ENCODE measurements at places on chromosomes 4 and X. TPM values are rescaled to one million over a fixed set of nuclear protein-coding genes. Genes with fewer than 3 reads are reported as not detected.

DNA sequence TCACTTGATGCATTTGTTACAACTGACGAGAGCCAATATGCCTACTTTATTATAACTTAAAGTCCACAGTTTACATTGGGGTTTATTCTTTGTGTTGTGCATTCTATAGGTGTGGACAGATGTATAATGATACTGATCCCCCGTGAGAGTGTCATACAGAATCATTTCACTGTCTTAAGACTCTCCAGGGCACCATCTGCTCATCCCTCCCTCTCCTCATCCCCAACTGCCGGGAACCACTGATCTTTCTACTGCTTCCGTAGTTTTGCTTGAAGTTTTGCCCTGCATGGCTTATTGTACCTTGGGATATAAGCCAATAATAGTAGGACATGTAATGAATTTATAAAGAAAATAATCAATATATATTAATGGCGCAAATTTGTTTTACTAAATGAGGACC, 137.8 kb upstream of the MSX1 start:
- no peak for DNase-seq

DNA sequence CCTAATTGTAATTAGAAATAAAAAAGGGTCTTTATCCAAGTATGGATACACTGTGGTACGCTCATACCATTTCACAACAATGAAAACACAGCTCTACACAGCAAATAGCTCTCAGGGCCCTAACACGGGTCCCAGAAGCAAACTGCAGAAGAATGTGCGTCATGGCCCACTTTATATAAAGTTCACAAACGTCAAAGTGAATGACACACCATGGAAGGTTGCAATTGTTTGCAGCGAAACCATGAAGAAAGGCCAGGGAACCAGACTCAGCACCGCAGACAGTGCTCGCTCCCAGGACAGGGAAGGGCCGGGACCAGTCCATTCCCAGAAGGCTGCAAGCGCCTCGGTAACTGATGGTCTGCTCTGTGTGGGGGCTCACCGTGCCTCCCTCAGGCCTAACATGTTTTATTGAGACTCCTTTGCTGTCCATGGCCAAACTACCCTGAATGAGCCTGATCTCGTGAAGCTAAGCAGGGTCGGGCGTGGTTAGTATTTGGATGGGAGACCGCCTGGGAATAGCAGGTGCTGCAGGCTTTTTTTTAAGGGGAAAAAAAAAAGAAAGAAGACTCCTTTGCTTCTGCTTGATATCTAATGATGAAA, 47.8 kb downstream of the ACOX3 start:
- DNase-seq: no peak

GRCh38 chr4:31545755-31546154, 825.6 kb downstream of the PCDH7 start:
- no peak for DNase-seq

- no peak for DNase-seq
Observed at GRCh38 chr4:19301527-19301926, 950.2 kb upstream of the SLIT2 start.

DNA sequence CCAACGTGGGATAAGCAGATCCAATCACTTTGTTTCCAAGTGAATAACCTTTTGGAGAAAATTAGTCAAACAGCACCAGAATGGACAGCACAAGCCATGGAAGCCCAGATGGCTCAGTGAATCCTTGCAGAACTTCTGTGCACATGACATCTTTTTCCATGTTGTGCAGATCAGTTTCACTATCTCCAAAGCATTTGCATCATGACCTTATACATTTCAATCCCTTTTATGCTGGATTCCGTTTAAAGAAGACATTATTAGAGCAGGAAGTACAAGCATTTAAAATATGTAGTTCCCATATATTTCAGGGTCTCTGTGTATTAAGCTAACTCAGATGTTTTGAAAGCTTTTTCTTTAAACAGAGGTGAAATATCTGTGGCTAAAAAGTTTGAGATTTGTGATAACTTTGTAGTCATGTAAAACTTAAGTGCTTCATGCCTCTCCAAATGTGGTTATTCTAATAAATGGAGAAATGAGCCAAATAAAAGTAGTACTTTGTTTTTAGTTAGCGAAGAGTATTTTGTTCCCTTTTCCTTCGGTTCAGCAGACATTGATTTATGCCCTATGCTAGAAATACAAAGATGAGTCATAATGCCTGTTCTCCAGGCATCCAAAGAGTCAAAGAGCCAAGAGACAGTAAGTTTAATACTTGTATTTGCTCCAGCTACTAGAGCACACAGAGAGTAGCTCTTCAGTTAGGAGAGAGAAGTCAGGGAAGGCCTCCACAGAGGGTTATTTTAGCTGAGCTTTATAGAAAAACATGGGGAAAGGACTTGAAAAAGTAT, 39.0 kb downstream of the PLAC8 start:
- DNase-seq: no peak

- no peak for DNase-seq
Observed at GRCh38 chr4:153010146-153010545, 74.0 kb downstream of the FHDC1 start.

DNA sequence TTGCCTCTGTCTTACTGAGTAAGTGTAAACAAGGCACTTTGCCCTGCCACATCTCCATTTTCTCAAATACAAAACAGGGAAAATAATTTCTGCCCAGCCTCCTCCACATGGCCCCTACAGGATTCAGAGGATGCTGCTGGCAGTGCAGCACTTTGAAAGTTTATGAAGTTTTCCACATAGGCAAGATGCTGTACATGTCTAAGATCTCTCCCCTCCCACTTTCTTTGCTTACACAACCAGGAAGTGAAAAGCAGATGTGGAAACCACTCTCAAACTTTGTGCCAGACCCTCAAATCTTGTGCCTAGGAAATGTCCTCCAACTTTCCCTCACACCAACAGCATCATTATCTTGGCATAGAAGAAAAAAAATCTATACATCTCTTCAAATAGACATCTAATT, 257.0 kb upstream of the LDB2 start:
- DNase-seq: no peak

GRCh38 chr4:44629280-44629866, 22.1 kb downstream of the YIPF7 start:
- peak; percentile 43 for DNase-seq

- peak; percentile 42 for DNase-seq
Observed at GRCh38 chrX:7119950-7120877, 27.3 kb upstream of the STS start.

DNA sequence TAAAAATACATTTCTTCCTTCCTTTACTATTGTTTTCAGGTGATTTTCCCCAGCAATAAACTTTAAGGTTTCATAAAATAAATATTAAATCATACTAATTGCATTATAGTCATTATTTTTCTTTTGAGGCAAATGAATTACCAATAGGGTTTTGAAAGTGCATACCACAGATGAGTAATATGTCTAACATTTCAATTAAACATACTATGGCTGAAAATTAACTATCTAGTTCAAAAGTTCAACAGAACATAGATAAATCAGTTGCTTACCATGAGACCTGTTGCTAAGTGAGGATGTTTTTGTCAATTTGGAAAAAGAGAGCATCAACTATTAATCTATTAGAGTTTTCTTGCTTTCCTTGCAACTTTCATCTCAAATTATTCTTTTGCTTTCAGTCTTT, 35.0 kb downstream of the NPY5R start:
- no peak for DNase-seq

- DNase-seq: no peak
Observed at GRCh38 chr4:177596035-177596434, 153.8 kb upstream of the AGA start.

DNA sequence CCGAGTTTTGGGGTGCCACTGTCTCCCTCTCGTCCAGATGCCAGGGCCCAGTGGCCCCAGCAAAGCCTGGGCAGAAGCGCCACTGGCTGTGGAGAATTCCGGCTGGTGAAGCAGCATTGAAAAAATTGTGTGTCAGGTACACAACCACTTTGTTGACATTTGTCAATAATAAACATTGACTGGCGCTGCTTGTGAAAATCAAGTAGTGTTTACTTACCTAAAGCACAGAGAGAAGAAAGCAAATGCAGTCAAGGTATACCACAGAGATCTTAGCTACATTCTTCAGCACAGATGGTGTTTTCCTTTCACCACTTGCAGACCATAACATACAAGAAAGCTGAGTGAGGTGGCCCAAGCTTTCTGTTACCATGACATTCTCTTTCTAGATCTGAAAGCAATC, 14.5 kb upstream of the SLC7A11 start:
- no peak for DNase-seq

GRCh38 chr4:164779811-164780216, 25.9 kb downstream of the SMIM31 start:
- DNase-seq: no peak

DNA sequence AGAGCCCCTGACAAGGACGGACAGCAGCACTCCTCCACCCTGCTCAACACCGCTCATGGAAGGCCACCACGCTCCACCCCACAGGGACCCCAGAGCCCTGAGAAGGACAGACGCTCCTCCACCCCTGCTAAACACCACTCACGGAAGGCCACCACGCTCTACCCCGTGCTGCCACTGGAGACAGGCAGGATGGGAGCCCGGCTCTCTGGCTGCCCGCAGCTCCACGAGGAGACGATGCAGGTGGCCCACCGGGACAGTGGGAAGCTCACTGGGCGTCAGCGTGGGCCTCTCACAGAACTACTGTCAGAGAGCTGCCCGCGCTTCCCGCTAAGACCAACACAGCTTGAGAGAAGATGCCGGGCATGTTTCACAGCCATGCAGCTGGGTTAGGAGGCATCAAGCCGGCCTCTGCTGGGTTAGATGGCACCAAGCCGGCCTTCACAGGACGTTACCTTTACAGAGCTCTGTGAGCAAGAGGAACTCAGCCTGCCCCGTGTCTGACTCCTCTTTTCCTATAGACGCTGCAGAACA, 20.8 kb downstream of the GAK start:
- DNase-seq: no peak

- DNase-seq: peak; percentile 36
Observed at GRCh38 chr4:69617083-69617694, 22.3 kb downstream of the UGT2A2 start.

GRCh38 chrX:40152741-40153344, 55.1 kb upstream of the BCOR start:
- DNase-seq: no peak

The LUZP4 gene
- not detected for polyA plus RNA-seq

The TFDP3 gene
- not detected for polyA plus RNA-seq

The RBM46 gene
- polyA plus RNA-seq: not detected

The MAGEA2 gene
- polyA plus RNA-seq: not detected

Data from renal pelvis (tissue), 12 donors.